Neural progenitor cell (in vitro differentiated cells): ENCODE measurements at places on chromosomes 13 and 19.

DNA sequence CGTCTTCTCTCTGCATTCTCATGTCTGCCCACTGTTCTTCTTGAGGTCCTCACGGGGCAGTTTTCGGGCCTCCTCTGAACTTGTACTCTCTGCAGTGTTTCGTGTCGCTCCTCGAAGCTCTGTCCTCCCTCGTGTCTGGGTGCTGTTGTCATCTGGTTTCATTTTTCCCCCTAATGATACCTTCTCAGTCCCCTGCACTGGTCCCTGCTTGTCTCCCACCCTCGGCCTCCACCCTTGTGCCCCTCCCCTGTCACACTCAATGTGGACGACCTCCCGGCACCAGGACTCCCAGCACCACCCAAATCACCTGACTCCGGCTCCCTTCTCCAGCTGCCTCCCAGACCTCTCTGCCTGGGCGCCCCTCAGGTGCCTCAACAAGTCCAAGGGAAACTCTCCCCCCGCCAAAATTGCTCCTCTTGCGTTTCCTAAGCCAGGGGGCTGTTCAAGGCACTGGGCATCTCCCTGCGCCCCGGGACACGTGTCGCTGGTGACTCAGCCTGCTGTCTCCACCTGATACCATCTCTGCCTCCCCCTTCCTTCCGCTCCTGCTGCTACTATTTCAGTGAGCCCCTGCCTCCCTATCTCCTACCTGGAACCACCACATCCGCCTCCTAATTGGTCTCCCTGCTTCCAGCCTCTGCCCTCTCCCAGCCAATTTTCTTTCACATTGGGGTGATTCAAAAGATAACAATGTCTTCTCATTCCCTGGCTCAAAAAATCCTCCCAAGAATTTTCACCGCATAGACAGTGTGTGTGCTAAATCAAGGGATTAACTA, 49.5 kb downstream of the RFX2 start:
- DNase-seq, result peak; percentile 16

DNA sequence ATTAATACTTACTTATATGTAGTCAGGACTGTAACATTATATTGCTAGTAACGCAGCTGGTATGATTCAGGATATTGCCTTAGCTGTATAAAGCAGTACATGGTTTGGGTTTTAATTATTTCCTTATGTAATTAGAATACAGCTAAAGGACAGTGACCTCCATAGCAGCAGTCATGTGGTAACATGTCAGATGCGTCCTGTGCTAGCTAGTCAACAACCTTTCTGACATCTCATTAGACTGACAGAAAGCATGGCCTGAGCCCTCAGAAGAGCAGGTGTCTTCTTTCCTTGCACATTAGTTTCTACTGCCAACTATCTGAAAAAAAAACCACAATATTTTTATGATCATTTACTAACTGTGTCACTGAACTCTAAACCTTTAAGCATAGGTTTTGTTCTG, 122.2 kb downstream of the MAB21L1 start:
- no peak for DNase-seq

DNA sequence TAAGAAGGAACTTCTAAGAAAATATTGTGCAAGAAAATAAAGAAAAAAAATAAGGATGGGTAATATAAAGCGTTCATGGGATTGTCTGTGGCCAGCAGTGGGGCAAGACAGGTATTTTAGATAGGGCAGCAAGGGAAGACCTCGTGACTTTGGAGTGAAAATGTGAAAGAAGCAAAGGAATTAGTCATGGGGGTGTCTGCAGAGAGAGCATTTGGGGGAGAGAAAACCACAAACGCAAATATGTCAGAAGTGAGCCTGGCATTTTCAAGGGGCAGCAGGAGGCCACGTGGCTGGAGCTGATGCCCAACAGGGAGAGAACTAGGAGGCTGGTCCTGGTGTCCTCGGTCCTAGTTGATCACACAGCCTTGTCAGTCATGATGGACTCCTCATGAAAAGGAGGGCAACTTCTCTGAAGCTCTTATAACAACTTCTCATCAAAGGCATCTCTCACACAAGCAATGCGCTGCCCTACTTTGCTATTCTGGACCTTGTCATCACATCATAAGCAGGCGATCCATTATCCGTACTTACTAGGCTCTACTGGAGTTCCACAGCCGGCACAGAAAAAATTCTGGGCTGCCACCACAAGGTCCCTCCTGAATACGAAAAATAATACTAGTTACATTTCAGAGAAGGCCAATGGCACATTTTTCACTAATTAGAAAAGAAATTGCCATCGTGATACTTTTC, 31.0 kb downstream of the RUBCNL start:
- DNase-seq, result no peak

GRCh38 chr19:35363001-35363590, 4.8 kb downstream of the FFAR3 start:
- DNase-seq, result no peak

- DNase-seq, result no peak
Observed at GRCh38 chr19:33195645-33196347, 1.7 kb downstream of the LRP3 start.

DNA sequence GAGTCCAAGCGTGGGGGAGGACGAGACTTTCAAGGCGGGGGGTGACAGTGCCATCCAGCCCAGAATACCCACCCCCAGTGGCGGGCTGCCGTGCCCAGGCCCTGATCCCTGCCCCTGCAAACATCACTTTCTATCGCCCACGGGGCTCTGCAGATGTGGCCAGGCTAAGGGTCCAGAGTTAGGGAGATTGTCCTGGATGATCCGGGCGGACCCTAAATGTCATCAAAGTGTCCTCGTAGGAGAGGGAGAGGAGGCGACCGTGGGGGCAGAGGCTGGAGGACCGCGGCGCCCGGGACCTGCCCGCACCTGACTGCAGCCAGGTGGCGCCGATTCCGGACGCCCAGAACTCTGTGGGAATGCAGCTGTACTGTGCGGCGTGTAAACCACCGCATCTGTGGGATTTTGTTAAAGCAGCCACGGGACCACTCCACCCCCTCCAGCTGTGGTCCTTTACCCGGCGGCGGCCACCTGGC, 32.4 kb downstream of the GJA3 start:
- DNase-seq, result peak; percentile 51

DNA sequence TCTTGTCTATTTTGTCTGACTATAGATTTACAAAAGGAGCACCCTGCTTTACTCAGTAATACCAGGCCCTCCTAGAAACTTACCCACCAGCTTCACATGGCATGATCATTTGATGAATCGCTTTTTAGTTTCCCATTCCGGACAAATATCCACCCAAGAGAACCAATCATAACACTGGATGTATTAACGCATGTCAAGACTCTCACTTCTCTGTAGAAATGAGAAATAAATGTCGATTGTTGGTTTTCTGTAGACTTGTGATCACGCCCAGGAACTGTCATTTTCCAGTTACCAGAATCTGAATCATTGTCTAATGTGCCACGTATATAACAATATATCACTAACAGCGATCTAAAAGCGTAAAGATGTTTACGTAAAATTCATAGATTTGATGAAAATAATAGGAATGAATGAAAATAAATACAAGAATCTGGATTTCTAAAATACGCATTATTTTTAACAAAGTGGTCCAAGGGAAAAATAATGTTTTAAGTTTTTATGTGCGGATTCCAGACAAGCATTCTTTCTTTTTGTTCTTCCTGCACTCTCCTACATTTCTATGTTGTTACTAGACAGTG, 14.0 kb downstream of the CDX2 start:
- no peak for DNase-seq
